ENCODE measurements at places on chromosomes 3 and 15.

GRCh38 chr3:36558961-36559360 lies 178.7 kb downstream of the STAC start:
- DNase-seq = no peak

DNA sequence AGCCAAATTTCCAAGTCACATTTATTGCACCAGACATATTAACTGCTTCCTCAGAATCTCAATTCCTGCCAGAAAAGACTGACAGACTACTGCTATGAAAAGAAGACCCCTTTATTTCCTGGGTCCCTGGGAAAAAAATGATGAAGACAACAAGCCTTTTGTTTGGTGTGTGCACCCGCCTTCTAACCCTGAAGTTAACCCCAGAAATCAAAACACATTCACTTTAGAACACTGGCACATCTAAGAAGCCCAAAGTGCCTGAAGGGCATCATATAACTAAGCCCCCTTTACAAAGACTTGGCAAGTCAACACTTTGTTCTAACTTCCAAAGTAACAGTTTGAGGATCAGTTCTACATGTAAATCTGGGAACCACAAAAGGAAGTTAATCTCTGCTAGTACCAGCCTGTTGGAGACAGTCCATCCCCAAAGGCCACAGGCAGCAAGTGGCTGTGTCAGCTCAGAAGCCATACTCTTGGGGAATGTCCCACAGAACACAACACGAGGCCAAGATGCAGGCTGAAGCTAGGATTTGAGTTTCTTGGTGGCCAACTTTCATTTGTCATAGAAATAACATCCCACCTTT lies 16.3 kb upstream of the ATP1B3 start:
- no peak for DNase-seq

DNA sequence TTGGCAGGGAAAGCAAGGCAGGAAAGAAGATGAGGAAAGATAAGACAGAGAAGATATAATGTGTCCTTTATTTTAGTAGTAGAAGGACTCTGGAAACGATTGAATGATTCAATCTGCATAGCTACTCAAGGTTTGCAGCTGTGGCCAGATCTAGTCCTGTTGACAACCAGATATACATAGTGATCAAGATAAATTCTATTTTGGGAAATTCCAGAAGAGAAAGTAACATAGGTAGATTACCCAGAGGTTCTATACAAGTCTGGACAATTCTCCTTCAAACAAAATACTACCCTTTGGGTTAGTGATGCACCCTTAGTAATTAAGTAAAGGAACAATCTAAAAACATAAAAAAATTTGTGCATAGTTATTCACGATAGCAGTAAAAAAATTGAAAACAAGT lies 9.4 kb downstream of the TERC start:
- no peak for DNase-seq

DNA sequence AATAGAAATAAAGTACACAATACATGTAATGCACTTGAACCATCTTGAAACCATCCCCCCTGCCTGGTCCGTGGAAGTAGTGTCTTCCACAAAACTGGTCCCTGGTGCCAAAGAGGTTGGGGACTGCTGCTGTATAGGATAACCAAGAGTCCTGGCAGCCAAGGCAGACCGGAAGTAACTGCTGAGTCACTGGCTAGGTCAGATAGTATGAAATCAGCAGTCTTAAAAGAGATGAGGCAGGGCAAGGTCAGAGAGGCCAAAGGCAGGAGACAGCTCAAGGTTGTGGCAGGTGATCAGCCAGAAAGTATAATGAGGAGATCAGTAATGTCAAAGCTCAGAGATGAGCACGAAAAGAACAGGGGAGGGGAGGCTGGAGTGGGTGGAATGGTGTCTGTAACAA lies 60.2 kb downstream of the MAP3K13 start:
- no peak for DNase-seq

DNA sequence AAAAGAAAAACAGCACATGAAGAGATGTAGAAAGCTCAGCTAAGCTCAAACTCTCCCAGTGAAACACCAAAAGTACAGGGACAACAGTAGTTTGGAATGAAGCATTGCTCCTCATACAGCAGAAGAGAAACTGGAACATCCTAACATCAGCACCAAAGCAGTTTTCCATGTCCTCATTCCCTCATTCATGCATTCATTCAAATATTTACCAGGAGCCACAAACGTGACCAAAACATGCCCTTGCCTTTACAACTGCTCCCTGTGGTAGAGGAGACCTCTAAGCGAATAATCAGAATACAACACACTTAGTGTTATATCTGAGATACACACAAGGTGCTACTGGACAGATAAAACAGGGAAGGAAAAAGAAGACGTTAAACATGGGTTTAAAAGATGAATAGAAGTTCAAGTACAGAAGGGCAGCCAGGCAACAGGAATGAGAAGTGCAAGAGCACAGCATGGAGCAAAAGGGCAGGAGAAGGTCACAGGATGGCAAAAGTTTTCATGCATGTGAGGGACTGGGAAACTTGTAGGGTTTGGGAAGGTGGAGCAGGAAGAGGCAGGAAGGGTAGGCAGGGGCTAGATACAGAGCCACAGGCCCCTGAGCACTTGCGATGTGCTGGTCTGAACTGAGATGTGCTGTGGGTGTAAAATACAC lies 58.5 kb upstream of the LMCD1 start:
- no peak for DNase-seq

DNA sequence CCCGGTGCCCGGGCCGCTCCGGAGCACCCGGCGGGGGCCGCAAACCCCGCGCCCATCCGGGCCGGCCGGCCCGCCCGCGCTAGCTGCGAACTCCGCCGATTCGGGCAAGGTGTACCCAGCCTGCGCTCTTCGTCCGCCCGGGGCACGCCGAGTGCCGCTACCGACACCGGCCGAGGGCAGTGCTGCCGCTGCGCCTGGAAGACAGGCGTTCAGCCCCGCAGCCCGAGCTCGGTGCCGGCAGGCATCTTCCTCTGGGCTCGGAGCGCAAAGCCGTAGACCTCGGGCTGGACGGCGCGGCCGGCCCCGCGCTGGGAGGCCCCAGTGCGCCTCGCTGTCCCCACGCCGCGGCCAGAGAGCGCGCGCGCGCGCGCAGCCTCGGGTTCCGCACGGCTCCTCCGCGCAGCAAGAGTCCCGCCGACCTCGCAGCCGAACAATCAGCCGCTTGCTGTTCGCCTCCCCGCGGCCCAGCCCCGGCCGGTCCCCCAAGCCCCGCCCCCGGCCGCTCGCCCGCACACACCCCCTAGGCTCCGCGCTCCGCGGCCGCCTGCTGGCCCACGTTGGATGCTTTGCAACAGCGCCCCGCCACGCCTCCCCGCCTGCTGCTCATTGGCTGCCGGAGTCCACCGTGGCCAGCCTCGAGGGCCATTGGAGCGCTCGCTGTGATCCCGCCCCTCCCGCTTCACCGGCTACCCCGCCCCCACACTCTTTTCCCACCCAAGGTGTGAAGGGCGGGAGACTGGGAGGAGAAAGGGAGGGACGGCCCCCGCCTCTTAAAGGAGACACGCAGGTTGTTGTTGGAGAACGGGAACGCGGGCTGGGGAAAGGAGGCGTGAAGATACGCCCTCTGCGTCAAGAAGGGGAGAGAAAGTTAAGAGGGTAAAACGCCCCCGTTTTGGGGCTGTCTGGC lies at the start of gene LRIG1:
Gene LRIG1, minus strand, starts transcription at position 447 of the 907 bp plus-strand sequence. CDS start 615 bp downstream, outside the sequence.
- peak; percentile 65 for DNase-seq

DNA sequence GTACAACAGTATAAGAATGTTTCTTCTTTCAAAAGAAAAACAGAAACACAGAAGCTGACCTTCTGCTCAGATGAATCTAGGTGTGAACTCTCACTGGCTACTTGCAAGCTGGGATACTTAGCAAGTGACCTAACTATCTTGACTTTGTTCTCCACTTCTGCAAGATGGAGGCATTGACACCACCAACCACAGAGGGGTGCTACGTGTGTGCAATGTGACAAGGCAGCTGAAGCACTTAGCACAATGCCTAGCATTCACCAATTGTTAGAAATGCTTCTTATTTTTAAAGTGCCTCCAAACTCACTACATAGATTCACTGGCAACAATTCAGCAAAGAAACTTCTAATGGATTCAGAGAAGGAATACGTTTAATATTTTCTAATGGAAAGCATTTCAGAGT lies 331.4 kb upstream of the WNT5A start:
- DNase-seq = no peak

GRCh38 chr3:39810647-39811161 lies 1.3 kb downstream of the MYRIP start:
- DNase-seq = no peak

- DNase-seq = no peak
Observed at GRCh38 chr3:184741798-184742675, 30.2 kb upstream of the MAGEF1 start.

DNA sequence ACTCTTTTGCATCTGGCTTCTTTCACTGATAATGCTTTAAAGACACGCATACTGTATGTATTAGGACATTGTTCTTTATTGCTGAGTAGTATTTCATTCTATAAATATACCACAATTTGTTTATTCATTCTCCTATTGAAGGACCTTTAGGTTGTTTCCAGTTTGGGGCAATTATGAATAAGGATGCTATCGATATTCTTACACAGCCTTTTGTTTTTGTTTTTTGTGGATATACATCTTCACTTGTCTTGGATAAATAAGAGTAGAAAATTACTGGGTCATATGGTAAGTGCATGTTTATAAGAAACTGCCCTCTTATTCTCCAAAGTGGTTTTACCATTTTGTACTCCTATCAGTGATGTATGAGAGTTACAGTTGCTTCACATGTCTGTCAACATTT lies 61.8 kb upstream of the GOLGA6B start:
- no peak for DNase-seq

DNA sequence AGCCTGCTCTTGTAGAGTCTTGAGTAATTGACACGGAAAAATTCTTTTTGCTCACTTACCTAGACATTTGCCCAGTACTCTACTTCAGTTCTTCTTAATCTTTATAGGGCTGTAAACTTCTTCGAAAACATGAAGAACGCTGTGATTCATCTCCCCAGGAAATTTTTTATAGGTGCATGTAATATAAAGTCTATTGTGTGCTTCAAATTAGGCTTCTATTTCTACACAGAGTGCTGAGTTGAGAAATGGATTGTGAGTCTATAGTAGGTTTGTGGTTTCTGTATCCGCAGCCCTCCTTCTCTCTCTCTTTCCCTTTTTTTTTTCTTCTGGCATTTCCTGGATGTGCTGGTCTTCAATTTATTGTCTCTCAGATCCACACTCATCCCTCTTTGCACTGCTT lies 183.3 kb upstream of the DCBLD2 start:
- DNase-seq = peak; percentile 54

GRCh38 chr3:114207768-114208167 lies 28.9 kb upstream of the DRD3 start:
- no peak for DNase-seq

DNA sequence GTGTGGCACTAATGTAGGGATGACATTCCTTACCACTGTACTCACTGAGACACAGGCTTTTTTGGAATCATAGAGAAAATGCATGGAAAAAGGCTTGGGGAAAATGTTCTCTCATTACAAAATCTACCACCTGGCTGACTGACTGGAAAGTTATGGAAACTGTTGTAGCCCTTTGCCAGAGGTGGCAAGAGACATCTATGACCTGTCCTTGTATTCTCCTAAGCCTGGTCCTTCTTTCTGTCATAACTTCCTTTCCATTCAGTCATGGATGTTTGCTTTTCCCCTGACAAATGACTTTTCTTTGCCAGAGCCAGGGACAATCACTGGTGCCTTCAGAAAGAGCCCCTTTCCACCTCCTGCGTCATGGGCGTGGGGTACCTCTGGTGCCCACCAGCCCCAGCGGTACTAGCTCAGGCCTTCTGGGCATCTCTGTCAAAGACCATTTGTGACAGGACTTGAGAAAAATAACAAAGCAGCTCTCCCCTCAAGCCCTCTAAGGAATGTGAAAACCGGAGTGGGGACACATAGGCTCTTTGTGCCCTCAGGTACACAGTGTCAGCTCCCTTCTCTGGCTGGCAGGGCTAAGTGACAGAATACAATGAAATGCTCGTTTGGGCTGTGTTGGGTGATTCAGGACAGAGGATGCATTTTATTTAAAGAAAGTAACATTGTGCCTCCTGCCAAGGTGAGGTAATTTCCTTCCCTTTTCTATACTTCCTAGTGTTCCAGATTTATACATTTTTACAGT lies 381.1 kb upstream of the RASGRP1 start:
- DNase-seq = no peak

DNA sequence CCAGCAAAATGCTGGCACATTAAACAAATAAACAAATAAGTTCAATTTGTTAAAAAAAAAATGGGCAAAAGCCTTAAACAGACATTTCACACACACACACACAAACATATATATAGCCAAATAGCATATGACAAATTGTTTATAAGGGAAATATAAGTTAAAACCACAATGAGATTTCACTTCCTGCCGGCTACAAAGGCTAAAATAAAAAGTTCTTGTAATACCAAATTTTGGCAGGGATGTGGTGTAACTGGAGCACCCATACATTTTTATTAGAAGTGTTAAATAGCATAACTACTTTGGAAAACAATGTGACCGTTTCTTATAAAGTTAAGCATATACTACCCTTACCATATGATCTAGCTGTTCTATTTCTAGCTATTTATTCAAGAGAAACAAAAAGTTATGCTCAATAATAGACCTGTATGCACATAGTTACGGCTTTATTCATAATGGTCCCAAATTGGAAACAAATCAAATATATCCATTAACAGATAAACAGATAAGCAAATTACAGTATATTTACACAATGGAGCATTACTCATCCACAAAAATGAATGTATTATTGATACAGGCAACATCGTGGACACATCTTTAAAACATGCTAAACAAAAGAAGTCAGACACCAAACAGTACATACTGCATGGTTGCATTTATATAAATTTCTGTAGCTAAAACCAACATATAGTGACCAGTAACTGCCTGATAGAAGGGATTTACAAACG lies 93.9 kb downstream of the EOMES start:
- no peak for DNase-seq

- no peak for DNase-seq
Observed at GRCh38 chr3:71469138-71469435, 114.4 kb downstream of the FOXP1 start.

GRCh38 chr3:141544697-141545096 lies 57.9 kb downstream of the RASA2 start:
- no peak for DNase-seq

Data from GM04503 (cell line).